ENCODE measurements at places on chromosomes 5 and 9.

DNA sequence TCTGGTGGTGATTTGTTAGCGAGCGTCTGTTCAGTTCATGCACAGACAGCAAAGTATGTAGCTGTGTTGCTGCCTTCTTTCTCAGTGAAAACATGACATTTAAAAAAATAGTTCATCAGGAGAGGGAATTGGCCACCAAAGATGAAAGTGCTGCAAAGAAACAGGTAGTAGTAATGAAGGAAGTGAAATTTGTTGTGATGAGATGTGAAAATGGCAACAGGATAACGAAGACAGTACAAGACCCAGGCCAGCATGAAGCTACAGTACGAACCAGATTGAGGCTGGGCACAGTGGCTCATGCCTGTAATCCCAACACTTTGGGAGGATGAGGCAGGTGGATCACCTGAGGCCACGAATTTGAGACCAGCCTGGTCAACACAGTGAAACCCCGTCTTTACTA is 136.0 kb downstream of the SMARCA2 start:
- DNase-seq: no peak

- DNase-seq: no peak
These were observed 303.2 kb downstream of the ACTL7B start for GRCh38 chr9:108552459-108553040.

DNA sequence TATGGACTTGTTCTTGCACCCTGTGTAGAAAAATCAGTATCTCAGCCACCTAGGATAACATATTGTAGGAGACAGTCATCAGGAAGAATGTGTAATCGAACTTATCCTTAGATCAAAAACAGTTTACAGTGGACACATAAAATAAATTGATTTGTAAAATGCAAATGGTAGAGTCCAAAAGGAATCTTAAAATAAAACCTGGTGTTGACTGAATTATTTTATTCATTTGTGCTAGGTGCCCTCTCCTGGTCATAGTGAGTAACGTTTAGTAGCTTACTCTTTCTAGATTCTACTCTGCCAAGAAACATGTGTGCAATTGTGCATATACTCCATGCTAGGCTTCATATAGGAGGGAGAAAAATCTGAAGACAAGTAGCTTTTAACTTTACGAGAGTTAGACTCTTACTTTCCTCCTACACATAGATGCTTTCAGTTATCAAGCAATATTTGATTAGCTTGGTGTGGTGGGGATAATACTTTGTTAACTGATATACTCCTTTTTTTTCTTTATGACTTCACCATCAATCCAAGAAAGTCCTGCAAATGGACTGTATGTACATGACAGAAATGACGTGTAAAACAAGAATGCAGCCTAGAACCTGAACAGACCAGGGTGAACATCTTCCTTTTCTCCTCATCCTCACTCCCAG is 23.7 kb upstream of the LOX start:
- no peak for DNase-seq

- no peak for DNase-seq
These were observed 175.2 kb downstream of the GAPVD1 start for GRCh38 chr9:125436613-125437443.

DNA sequence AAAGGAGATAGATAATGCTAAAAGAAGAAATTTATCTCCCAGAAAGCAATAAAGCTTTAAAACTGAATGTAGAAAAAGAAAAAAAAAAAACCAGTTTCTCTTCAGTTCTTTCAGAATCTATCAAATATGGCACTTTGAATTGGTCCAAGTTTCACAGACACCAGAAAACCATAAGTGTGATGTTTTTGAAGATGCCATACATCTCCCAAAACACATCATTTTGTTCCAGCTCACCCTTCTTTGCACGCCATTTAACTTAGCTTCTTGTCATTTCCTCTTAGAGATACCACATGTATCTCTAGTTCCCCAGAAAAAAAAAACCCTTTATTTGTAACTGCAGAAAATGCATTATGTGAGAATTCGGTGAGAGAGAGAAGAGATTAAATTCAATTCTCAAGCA is 46.1 kb upstream of the MAMDC2 start:
- no peak for DNase-seq

DNA sequence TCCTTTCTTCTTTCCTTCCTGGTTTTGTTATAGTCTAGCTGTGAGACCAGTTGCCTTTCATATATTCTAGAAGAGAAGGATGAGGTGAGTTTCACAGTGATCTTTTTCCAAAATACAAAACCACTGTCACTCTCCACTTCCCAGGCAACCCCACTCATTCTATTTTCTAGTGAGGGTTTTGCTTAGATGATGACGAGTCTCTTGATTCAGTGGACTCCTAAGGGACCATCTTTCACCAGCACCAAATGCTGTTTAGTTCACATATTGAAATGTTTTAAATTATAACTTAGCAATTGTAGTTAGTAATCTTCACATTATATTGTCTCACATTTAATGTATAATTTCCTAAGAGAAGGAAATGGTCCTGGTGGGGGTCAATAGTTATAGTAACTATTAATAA is 25.2 kb downstream of the PIK3R1 start:
- no peak for DNase-seq

- no peak for DNase-seq
These were observed 115.3 kb downstream of the PSD2 start for GRCh38 chr5:139910901-139911300.

DNA sequence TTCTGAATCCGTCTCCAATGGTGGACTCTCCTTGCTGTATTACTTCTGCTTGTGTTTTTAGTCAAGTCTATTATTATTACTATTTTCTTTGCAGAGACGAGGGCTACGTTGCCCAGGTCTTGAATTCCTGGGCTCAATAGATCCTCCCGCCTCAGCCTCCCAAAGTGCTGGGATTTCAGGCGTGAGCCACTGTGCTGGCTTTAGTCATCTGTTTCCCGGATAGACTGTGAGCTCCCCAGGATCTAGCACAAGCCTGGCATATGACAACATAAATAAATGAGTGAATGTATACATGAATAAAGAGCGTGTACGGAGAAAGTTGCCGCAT is 439 bp upstream of the DDX46 start:
- DNase-seq: peak; percentile 3

- no peak for DNase-seq
These were observed 8.6 kb downstream of the SUSD1 start for GRCh38 chr9:112166176-112167140.

DNA sequence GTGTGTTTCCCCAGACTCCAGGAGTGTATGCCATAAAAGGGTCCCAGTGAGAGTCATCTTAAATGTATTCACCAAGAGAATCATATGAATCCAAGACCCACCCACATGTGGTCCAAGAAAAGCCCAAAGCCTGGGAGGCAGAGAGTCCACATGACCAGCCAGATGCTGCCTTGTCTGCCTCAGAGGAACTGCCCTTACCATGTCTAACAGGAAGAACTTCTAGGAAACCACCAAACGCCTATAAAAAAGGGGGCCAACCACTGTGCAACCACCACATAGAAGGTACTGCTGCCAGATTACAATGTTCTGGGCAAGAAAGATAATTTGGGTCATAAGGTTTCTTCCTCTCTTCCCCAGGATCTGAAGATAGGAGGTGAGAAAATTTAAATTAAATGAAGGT is 129.8 kb upstream of the SLC24A2 start:
- no peak for DNase-seq

DNA sequence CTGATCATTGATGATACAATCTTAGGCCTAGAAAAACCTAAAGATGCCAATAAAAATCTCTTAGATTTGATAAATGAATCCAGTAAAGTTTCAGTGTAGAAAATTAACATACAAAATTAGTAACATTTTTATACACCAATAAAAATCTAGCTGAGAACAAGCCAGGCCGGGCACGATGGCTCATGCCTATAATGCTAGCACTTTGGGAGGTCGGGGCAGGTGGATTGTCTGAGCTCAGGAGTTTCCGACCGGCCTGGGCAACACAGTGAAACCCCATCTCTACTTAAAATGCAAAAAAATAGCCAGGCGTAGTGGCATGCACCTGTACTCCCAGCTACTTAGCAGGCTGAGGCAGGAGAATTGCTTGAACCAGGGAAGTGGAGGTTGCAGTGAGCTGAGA is 84.4 kb downstream of the SLCO6A1 start:
- no peak for DNase-seq

- no peak for DNase-seq
These were observed 23.9 kb upstream of the AFAP1L1 start for GRCh38 chr5:149247726-149248125.

DNA sequence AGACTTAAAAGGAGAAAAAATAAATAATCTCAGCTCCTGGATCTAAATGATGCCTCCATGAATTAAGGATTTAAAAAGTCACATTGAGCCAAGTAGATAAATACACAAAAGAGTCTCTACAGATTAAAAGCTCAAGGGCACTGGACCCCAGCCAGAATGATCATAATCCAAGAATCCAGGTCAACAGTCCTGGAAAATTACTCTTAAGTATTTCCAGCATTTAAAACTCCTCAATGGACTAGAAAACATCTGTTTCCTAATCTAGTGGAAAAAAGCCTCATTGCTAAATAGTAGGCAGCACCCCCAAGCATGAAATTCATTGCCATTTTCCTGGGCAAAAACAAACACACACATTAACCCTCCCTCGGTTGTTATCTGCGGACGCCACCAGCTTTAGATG is 96.8 kb downstream of the FRMD3 start:
- DNase-seq: no peak

DNA sequence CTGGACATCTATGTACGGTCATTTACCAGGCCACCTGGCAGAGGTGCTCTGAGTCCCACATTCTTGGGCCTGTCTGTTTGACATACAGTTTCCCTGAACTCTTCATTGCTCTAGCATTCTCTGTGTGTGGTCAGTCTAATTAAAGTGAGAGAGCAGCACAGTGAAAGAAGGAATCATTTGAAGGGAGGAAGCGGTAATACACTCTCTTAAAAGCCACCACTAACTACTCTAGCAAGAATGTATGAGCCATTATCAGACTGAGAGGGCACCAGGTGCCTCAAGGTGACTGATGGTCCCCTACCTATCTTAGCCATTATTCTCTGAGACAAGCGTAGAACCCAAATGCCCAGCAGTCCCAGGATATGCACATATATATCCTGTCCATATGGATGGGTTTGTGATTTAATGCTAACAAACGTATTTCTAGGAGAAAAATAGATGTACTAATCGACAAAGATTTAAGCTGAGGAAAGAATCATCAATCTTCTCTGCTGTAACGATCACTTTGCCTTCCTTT is 527.2 kb downstream of the PRELID2 start:
- no peak for DNase-seq

DNA sequence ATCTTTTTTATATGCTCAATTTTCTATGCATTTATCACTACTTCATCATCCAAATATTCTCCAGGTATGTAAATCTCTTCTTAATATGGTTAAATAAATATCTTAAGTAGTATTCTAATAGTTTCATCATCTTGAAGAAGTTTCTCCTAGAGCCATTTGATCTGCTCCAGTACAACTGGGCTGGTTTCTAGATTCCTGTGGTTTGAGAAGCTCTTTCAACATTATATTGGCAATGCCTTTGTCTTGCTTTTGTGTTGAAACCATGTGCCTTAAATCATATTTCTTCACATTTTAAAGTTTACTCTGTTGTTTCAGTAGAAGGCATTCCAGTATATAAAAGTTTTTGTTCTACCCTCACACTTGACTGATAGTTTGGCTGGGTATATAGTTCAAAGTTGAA is 27.6 kb downstream of the MBLAC2 start:
- no peak for DNase-seq

- DNase-seq: no peak
These were observed 38.9 kb downstream of the DAB2IP start for GRCh38 chr9:121690316-121690715.

GRCh38 chr5:65577141-65577540 is 14.0 kb downstream of the PPWD1 start:
- DNase-seq: no peak

GRCh38 chr5:67268231-67269021 is 71.8 kb upstream of the CD180 start:
- DNase-seq: no peak

GRCh38 chr9:29778281-29778849 is 2205.1 kb upstream of the C9orf72 start:
- no peak for DNase-seq

GRCh38 chr9:128587453-128587852 is 35.1 kb downstream of the SPTAN1 start:
- DNase-seq: peak; percentile 7

DNA sequence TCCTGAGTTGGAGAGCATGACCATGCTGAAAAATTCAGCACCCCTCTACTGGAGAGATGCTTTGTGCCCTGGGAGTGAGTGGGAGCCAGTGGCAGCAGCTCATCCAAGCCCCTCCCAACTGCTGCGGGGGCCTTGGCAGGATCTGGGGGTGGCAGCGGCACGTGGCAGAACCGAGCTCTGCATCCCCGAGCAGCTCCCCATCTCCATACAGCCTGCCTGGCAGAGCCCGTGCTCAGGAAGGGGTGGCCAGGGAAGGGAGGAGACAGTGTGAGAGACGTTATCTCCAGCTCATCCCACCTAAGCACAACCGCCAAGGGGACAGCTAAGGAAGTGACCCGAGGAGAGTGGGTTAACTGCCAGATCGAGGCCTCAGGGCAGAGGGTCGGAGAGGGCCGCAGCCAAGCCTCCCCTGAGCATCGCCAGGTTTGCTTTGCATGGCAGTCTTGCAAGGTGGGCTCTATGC is 17.2 kb upstream of the DPM2 start:
- DNase-seq: no peak

GRCh38 chr5:90386099-90386710 is 23.4 kb downstream of the CETN3 start:
- no peak for DNase-seq

DNA sequence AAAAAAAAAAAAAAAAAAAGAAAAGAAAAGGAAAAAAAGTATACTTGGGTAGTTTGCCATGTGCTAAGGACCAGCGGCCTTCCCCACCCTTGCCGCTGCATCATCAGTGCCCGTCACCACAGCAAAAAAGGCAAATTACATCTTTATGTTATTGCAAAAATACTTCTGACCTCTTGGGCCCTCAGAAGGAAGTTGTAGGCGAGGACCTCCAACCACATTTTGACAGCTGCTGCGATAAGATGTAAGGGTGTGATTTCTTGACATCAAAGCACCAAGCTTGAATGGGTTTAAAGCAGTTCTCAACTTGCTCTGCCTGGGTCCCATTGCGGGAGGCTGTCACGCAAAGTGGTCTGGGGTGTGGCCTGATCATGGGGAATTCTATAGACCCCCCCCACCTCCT is 39.2 kb downstream of the DMRT1 start:
- DNase-seq: no peak

GRCh38 chr5:129541648-129542251 is 81.7 kb downstream of the ADAMTS19 start:
- DNase-seq: no peak

DNA sequence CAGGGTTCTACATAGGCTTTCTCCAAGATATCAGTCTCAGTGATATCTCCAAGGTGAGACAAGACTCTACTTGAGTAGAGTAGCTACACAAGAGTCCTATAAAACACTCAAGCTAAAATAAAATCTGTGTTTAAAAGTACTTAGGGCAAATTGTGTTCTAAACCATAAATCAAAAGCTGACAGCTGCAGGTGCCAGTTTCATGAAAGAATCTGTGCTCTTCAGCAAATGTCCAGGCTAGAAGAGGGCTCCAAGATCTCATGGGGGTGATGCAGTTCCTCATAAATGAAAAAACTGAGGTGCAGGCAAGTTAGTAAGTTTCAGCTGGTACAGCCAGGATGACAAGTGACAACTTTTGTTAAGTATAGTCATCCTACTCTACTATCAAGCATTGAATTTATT is 142.8 kb upstream of the TNPO1 start:
- no peak for DNase-seq

All from activated CD4-positive, alpha-beta T cell treated with anti-CD3 and anti-CD28 coated beads for 4 hours (primary cell).